ENCODE measurements at places on chromosomes 1 and 21.
A peak's percentile ranks its signal among the peaks of the same experiment; 100 is the strongest.

- no peak for DNase-seq
Observed at GRCh38 chr21:42734323-42734971, 81.0 kb downstream of the PDE9A start.

DNA sequence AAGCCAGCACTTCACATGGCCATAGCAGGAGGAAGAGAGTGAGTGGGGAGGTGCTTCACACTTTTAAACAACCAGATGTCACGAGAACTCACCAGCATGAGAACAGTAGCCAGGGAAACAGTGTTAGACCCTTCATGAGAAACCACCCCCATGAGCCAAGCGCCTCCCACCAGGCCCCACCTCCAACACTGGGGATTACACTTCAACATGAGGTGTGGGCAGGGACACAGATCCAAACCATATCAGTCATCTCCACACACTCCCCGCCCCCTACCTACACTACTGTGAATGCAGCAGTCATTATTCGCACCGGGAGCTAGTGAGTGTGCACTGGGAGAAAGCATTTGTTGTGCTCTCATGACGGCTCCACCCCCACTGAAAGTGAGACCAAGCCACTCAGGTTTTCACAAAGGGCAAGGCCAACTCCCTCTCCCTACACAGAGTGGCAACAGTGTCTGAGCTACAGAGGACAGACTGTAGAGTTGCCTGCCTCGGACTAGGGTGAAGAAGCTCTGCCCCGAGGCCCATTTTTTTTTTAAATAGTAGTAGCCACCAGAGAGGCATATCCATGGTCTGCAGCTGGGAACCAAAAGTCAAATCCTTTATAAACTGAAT lies 125.6 kb downstream of the BARHL2 start:
- DNase-seq = no peak

DNA sequence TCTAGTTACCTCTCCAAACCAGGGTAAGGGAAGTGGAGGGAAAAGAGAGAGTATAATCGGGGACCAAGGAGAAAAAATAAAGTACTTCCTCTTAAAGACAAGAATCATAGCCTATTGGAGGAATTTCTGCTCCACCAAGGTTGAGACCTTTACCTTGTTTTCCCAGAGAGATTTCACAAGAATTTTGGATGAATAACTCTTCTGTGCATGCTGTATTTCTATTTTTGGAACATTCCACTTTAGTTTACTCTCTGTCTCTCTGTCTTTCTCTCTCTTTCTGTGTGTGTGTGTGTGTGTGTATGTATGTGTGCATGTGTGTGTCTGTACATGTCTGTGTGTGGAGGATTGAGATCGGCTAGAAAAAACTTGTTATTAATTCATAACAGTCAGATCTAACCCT lies 318.4 kb upstream of the RGS18 start:
- DNase-seq = peak; percentile 14

- no peak for DNase-seq
Observed at GRCh38 chr1:161817176-161817730, 51.1 kb downstream of the ATF6 start.

DNA sequence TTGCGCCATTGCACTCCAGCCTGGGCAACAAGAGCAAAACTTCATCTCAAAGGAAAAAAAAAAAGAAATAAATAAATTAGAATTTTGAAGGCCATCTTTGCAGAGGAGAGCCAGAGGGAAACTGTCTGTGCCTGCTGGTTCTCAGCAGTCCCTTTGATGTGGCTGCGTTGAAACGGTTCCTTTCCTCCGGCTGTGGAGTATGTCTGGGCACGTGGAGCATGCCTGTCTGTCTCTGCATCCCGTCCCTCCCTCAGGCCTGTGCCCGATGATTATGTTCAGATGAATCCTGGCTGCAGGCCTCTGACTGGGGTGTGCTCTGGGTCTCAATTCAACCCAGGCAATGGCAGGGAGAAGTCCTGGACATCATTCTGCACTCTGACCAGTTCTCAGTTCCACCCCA lies 33.4 kb downstream of the KIAA1614 start:
- DNase-seq = no peak

- no peak for DNase-seq
Observed at GRCh38 chr21:25643486-25643885, 4.4 kb downstream of the JAM2 start.

GRCh38 chr21:46385846-46386733 lies 62.1 kb downstream of the PCNT start:
- no peak for DNase-seq
